ENCODE measurements at places on chromosomes 2 and 18.

- DNase-seq = no peak
Measured at GRCh38 chr2:3420076-3420768, 40.7 kb downstream of the TRAPPC12 start.

DNA sequence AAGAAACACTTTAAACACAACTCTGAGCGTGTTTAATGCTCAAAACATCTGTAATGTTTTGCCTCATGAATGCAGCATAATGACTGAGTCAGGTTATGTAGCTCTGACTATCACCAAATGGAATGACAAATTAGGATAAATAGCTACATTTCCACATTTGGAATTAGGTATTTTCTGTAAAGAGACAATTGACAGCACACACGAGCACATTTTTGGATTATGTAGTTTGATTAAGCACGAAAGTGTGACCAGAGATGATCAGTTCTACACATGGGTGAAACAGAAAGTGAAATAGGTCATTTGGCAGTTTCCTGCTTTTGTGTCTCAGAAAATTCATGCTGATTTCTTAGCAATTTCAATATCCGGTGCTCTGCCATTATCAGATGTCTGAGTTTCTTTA is 29.0 kb downstream of the LPIN1 start:
- DNase-seq = peak; percentile 58

- DNase-seq = no peak
Measured at GRCh38 chr2:150375333-150375732, 112.1 kb downstream of the RND3 start.

- no peak for DNase-seq
Measured at GRCh38 chr2:239467281-239467955, 66.6 kb upstream of the HDAC4 start.

GRCh38 chr2:127843677-127844076 is 14.3 kb downstream of the POLR2D start:
- DNase-seq = no peak

DNA sequence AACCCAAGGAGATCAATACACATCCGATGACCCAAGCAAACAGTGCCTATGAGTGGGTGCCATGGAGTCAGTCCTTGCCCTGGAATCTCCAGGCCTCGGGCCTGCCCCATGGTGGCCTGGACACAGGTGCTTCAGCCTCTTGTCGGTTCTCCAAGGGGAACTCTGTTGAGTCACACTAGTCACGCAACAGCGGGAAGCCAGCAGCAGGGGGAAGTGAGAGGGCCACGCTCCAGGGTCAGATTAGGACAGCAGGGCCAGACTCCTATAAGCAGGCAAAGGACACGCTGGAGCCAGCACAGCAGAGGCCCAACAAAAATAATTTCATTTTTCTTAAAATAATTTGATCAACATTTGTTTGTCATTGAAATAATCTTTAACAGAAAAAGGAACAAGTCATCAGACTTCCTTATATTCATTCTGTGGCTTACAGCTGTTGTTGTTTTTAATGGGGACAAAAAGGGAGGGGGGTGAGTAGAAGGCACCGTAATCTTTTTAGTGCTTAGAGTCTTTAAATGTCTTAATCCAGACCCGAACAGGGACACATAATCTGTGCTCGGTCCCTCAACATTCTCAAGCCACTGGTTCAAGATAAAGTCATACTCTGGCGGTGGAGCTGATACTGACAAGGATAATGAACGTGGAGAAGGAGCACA is 16.4 kb upstream of the ARMC9 start:
- DNase-seq = peak; percentile 93

DNA sequence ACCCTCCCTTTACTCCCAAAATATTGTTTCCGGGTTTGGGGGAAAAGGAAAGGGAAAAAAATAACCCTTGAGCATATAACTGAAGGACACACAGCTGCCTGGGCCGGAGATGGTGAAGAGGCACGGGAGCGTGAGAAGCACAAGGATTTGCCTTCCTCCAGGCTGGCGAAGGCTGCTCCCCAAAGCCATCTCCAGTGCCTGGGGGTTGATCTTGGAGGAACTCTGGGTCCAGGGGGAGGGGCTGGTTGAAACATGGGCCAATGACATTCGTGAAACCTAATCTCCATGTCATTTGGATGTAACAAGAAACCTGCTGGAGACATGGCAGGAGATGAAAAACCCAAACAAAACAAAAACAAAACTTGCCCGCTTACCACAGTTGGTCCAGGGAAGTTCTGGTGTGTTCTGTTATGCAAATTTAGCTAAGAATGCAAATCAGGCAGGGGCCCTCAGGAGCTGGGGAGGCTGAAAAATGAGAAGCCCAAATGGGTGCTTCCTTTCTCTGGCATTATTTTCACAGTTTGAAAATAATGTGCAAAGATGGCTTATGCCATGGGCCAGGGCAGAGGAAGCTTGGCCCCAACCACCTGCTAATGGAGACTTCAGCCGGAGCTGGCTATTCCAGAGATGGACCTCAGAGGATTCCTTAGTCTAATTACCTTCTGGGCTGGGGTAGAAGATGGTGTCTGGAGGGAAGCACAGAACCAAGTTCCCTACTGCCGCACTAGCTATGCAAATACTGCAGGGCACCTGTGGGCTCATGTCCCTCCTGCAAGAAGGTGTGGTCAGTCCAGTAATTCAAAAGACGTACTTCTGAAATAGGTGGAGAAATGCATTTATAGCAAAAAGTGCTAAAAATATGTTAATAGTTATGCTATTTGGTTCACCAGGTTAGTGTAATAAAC is 180.9 kb downstream of the BCL2 start:
- no peak for DNase-seq

- peak; percentile 38 for DNase-seq
Measured at GRCh38 chr2:58702302-58702885, 461.3 kb upstream of the FANCL start.

- no peak for DNase-seq
Measured at GRCh38 chr18:36211612-36212065, 24.3 kb downstream of the MOCOS start.

GRCh38 chr18:74929110-74929509 is 279.8 kb downstream of the PTGR3 start:
- DNase-seq = no peak

GRCh38 chr2:217392930-217393584 is 533.2 kb upstream of the TNP1 start:
- DNase-seq = no peak

DNA sequence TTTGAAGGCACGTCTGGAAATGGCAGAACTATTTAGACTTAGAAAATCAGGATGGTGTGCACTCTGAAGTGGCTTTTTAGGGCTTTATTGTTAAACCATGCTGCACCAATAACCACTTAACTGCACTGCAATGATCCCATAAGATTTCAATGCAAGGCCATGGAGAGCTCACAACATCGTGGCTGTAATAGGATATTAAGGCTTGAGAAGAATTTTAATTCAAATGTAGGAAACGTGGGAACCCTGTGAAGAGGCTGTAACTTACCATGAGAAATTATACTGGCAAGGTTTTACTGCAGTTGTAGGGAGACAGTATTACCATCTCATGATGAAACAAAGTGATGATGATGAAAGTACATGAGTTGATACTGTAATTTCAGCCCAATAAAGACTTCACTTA is 242.5 kb downstream of the AFF3 start:
- no peak for DNase-seq

GRCh38 chr2:106840818-106841217 is 45.1 kb downstream of the ST6GAL2 start:
- no peak for DNase-seq
